Cortex of kidney (tissue), 1 donor: ENCODE measurements at places on chromosomes 2 and 18.

- DNase-seq = no peak
Measured at GRCh38 chr18:54181856-54182602, 42.4 kb downstream of the MBD2 start.

DNA sequence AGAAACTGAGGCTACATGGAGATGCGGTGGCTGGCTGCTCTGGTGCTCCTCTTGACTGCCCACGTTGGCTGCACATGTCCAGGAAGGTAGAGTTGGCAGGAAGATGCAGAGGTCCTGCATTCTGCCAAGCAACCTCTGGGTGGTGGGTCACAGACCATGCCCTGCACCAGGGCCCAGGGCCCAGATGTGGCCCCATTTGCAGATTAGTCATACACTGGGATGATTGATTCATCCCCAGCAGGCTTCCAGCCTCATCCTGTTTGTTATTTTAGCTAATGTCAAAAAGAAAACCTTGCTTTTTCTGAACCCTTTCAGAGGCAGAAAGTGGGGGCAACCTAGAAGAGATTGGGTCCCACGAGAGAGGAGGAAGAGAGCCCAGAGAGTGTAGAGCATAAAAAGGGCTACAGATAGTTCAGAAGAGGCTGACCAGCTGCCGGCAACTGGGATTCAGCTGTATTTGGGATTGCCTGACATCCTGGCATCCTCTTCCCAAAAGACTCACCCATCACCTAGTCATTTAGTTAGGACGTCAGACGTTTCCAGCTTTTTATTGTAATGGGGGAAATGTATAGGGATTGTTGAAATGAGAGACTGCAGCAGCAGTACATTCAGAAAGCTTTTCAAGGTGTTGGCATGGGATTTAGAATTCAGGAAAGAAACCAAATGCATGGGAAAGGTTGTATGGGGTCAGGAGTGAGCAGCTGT, 101.9 kb downstream of the CTIF start:
- DNase-seq = no peak

- DNase-seq = no peak
Measured at GRCh38 chr2:149082735-149083134, 44.2 kb downstream of the LYPD6B start.

DNA sequence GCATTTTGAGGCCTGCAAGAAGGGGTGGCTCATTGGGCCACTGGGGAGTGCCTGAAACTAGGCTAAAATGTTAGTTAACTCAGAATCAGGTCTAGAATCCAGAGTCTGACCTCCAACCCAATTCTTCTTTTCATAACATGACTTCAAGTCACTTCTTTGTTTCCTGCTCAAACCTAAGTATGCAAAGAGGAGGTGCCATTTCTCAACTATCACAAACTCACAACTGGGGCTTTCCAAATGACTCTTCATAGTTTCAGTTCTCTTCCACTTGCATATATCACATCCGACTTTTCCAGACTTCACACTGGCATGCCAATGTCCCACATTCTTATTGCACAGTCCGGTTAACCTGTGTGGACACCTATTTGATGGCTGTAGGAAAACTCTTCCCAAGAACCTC, 211.6 kb downstream of the TCF4 start:
- no peak for DNase-seq

DNA sequence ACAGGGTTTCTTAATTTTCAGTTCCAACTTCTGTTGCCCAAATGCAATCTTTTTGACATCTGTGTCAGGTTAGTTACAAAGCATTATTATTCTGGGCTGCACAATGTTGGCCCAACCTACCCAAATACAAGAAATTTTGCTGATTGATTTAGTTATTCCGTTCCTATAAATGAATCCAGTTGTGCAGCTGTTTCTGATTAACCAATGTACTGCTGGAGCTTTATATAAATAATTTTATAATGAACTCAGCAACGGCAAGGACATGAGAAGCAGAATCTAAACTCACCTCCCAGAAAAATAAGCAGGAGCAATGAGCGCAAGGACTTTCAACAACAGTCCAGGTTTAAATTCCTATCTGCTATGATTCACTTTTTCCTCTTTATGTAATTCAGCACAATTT, 76.3 kb upstream of the WIPF1 start:
- DNase-seq = no peak

- no peak for DNase-seq
Measured at GRCh38 chr2:46337208-46337994, 40.2 kb downstream of the EPAS1 start.

GRCh38 chr2:149661844-149662243, 74.3 kb upstream of the MMADHC start:
- DNase-seq = no peak

GRCh38 chr2:174004905-174005605, 39.9 kb upstream of the SP3 start:
- DNase-seq = no peak

GRCh38 chr18:69622184-69622583, 221.5 kb downstream of the DOK6 start:
- no peak for DNase-seq

- DNase-seq = no peak
Measured at GRCh38 chr2:3867469-3867868, 164.1 kb downstream of the DCDC2C start.

DNA sequence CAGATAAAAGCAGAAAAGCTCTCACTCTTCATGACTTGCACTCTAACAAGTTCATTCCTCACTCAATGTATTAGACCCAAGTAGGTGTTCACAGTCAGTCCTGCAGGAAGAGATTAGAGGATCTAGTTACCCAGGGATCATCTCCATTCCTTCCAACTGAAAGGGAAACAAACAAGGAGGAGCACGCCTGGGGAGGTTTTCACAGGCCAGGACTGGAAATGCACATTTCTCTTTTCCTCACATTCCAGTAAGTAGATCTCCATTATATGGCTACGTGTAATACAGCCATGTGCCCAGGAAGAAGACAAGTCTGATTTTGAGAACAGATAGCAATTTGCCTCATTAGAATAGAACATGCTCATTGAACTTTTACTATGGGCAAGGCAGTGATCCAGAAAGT, 1132.2 kb upstream of the FAM98A start:
- DNase-seq = no peak

- DNase-seq = no peak
Measured at GRCh38 chr2:240886023-240886565, 9.9 kb downstream of the MAB21L4 start.

- DNase-seq = no peak
Measured at GRCh38 chr2:208413931-208414330, 7.3 kb downstream of the PTH2R start.

GRCh38 chr18:1906421-1906820, 664.9 kb downstream of the METTL4 start:
- no peak for DNase-seq

GRCh38 chr2:239943991-239944631, 81.0 kb downstream of the NDUFA10 start:
- no peak for DNase-seq

- no peak for DNase-seq
Measured at GRCh38 chr18:39786477-39786876, 2168.6 kb upstream of the PIK3C3 start.

- no peak for DNase-seq
Measured at GRCh38 chr2:10343191-10343590, 40.5 kb downstream of the HPCAL1 start.

GRCh38 chr2:66839551-66840320, 404.8 kb downstream of the MEIS1 start:
- DNase-seq = no peak

- DNase-seq = no peak
Measured at GRCh38 chr2:60899230-60899891, 18.0 kb downstream of the REL start.

GRCh38 chr18:32908424-32908805, 135.6 kb upstream of the KLHL14 start:
- no peak for DNase-seq

GRCh38 chr2:236824836-236825235, 255.2 kb downstream of the ACKR3 start:
- DNase-seq = no peak

- DNase-seq = no peak
Measured at GRCh38 chr18:74013955-74014354, 133.7 kb downstream of the FBXO15 start.

- no peak for DNase-seq
Measured at GRCh38 chr2:118989481-118989880, 47.5 kb downstream of the MARCO start.

- no peak for DNase-seq
Measured at GRCh38 chr2:237278568-237278967, 135.4 kb downstream of the COL6A3 start.

GRCh38 chr2:8628866-8629209, 53.0 kb upstream of the ID2 start:
- no peak for DNase-seq

DNA sequence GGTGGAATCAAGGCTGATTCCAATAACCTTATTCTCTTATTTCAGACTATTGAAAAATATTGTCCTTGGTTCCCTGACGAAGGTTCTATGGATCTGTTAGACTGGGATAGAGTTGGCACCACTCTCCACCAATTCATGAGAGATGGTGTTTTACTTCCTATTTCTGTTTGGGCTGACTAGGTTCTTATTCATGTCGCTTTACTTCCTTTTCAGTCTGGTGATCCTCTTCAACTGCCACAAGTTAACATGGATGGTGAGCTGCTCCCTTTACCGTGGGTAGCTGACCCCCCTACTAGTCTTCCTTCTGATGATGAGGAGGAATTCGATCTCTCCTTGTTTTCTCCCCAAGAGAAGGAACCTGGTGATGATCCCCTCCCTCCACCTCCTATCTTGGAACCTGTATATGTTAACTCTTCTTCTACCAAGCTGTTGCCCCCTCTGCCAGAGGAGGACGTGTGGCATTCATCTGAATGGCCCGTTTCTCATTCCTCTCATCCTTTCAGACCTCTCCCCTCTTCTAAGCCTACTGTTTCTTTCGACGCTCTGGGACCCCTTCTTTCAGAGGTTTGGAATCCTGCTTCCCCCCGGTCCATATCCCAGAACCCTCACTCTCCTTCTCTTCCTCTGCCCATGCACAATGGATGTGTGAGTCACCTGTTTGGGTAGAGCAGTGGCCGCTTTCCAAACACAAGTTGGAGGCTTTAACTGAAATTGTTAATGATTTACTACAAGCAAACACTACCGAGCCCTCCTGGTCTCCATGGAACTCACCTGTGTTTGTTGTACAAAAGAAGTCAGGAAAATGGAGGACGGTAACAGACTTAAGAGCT, 13.5 kb upstream of the CNOT11 start:
- no peak for DNase-seq

GRCh38 chr18:50706651-50707050, 113.2 kb downstream of the MRO start:
- no peak for DNase-seq

DNA sequence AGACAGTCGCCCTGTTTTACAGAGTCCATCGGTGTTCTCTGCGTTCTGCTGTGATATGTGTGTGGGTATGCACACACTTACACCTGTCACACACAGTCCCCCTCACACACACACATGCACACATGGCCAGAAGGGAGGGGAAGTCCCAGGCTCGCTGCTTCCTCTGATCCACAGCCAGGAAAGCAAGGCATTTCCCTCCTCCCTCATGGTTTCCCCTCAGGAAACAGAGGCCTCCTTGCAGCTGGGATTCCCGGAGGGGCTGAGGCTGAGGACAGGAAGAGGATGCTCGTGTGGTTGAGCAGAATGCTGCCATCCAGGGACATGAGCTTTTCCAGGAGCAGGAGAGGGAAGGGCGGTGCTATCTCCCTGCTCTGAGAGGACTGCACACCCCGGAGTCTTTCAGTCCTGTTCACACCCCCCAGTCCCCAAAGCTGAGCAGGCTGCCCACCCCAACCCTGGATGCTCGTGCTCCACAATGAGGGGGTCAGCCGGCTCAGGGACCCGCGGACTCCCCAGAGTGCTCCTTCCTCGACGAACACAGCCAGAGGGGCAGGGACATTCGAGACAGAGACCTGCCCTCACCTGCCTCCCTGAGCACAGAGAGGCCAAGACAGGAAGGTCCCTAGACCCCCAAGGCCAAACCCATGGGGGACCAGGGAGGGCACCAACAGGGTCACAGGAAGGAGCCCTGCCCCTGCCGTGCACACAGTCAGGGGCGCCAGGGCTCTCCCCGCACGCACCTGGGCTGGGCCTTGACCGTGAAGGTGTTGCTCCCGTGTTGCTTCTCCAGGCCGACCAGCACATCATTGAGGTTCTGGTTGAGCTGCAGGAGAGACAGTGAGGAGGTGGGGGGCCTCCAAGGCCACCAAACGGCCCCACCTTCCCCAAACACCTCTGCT, 45.3 kb downstream of the BIN1 start:
- DNase-seq = no peak

DNA sequence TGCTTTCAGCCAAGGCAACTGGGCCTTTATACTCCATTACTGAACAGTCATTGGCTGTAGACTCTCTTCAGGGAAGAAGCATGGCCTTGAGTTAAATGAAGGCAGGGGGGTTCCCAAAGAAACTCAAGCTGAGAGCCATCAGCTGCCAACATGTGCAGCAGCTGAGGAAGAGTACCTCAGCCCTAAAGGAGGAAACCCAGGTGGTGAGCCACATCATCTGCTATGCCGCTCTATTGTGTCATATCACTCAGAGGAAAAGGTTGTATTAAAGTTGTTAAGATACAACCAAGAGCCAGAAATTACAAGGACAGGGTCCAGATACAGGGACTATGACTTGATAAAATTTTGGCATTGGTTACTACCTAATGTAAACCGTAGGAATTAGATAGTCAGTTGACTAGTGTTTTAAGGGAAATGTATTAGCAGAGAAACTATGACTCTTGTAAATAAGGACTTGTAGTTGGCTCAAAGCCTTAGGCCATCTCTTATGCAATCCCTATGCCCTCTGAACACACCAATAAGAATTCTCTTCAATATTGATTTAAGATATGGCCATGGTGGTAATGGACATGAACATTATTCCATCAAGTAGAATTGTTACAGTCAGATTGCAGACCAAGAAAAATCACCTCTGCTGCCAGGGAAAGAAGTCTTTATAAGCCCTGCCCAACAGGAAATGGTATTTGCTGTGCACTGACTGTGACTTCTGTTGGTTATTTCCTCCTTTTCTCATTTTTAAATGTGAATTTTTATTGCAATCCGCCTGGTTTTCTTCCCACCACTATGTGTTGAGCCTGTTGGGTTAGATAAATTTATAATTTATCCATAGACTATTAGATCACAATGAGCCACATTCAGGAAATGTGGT, 9.2 kb upstream of the LRPPRC start:
- no peak for DNase-seq

- no peak for DNase-seq
Measured at GRCh38 chr2:26429779-26430578, 28.3 kb downstream of the DRC1 start.

- DNase-seq = no peak
Measured at GRCh38 chr2:110095994-110096633, 19.5 kb downstream of the MALL start.

GRCh38 chr18:9608298-9608697, 6.1 kb downstream of the PPP4R1 start:
- DNase-seq = no peak

GRCh38 chr2:179201869-179202268, 62.8 kb downstream of the SESTD1 start:
- DNase-seq = no peak

GRCh38 chr2:11980809-11981208, 234.4 kb downstream of the LPIN1 start:
- DNase-seq = no peak
